ENCODE measurements at places on chromosomes 13 and 19.
A peak's percentile ranks its signal among the peaks of the same experiment; 100 is the strongest.

DNA sequence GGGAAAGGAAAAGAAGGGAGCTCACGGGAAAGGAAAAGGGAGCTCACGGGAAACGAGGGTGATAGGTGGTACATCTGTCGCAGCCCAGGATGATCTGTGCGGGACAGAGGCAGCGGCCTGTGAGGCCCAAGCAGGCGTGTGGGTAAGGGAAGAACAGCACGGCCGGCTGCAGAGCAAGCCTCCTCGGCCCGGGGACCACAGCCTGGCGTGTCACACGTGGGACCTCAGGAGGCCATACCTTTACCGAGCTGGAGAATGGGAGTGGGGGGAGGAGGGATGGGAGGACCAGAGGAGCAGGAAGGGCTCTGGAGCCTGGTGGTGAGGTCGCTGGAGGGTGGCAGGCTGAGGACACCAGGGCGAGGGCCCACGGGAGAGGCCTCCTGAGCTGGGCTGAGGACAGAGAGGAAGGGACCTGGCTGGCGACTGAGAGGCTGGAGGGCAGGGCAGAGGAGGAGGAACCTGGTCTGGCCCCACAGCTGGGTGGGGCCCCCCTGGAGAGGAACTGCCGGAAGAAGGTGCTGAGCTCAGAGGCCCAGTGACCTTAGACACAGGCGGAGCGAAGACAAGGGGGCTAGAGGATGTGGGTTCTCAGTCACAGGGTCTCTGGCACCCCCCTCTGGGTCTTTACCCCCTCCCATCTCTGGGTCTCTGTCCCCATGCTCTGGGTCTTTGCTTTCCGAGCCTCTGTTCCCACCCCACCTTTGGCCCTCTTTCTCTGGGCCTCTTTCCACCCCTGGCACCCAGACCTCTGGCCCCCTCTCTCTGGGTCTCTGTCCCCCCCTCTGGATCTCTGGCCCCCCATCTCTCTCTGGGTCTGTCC, 2.9 kb upstream of the FTL start:
- peak; percentile 59 for DNase-seq

- no peak for DNase-seq
Observed at GRCh38 chr13:26678796-26679195, 81.8 kb downstream of the GPR12 start.

- no peak for DNase-seq
Observed at GRCh38 chr19:39389631-39390414, 1.1 kb downstream of the PAF1 start.

GRCh38 chr19:12723381-12723640, 421 bp downstream of the TNPO2 start:
- DNase-seq, result no peak

DNA sequence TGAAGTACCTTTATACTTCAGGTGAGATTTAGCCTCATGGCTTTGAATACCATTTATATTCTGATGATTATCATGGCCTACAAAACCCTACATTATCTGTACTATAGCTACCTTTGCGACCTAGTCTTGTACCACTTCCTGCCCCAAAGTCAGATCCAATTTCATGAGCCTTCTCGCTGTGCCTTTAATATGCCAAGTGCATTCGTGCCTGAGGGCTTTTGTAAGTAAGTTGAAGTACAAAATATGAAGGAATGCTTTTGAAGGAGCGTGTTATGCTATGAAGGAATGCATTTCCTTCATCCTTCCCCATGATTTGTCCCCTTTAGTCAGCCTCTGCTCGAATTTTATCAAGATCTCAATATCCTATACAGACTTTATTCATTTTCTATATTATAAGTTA, 9.2 kb upstream of the RASL11A start:
- DNase-seq, result no peak

- DNase-seq, result no peak
Observed at GRCh38 chr13:51006067-51006845, 96.7 kb downstream of the RNASEH2B start.

All from activated naive CD4-positive, alpha-beta T cell treated with anti-CD3 and anti-CD28 coated beads, Interleukin-2, amount 10 ng/mL, durations not matched to agents 7 days and 5 days (primary cell).